BJ (cell line): ENCODE measurements at places on chromosomes 1 and 21. TPM values are rescaled to one million over a fixed set of nuclear protein-coding genes. Genes with fewer than 3 reads are reported as not detected.

ADORA1 gene
- polyA plus RNA-seq, result 2.1 and 2.4 TPM in 2 replicates

CASQ1 gene
- 1.4 and 1.5 TPM in 2 replicates for polyA plus RNA-seq

KRTAP10-5 gene
- not detected in 2 replicates for polyA plus RNA-seq

LEFTY2 gene
- not detected in 2 replicates for polyA plus RNA-seq

F13B gene
- not detected in 2 replicates for polyA plus RNA-seq
